Muscle of back (tissue), 13 donors: ENCODE measurements at places on chromosomes 6 and 20.
A peak's percentile ranks its signal among the peaks of the same experiment; 100 is the strongest.

GRCh38 chr6:10850728-10851127 lies 12.4 kb upstream of the MAK start:
- no peak for DNase-seq

GRCh38 chr6:88105741-88106340 lies 58.2 kb downstream of the SPACA1 start:
- DNase-seq, result no peak

- DNase-seq, result no peak
Measured at GRCh38 chr20:59625214-59625922, 21.0 kb downstream of the PHACTR3 start.

DNA sequence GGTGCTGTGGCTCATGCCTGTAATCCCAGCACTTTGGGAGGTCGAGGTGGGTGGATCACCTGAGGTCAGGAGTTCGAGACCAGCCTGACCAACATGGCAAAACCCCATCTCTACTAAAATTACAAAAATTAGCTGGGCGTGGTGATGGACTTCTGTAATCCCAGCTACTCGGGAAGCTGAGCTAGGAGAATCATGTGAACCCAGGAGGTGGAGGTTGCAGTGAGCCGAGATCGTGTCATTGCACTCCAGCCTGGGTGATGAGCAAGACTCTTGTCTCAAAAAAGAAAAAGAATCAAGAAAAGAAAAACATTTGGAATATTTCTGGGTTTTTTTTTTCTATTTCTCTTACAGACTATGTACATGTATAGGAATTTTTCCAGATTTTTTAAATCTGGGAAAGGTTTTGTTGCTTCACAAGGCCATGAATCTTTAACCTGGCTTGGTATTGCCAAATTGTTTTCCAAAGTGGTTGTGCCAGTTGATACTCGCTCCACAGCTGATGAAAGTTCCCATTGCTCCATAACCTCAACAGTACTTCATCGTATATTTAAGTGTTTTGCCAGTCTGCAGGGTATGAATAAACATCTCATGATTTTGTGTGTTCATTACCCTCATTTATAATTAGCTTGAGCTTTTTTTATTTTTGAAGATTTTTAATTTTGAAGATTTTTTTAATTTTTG lies 33.5 kb downstream of the RNF217 start:
- DNase-seq, result no peak

GRCh38 chr6:111761783-111762312 lies 111.4 kb downstream of the FYN start:
- DNase-seq, result no peak

DNA sequence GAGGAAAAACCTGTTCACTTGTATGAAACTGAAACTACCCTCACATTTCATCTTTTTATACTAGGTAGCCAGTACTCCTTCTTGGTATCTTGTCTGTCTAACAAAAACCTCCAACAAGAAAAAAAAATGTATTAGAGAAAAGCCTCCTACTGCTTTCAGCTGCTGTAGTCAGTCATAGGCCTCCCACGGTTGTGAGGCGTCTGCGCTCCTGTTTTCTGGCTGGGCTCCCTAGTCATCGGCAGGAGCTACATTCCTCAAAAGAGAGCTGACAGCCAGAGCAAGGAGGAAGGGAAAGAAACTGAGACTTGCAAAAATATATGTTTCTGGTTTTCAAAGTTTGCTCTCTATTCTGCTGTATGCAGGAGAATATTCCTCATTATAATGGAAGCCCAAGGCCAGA lies 517.0 kb downstream of the LMBRD1 start:
- DNase-seq, result peak; percentile 59

GRCh38 chr20:40771848-40772511 lies 82.9 kb upstream of the MAFB start:
- DNase-seq, result no peak

- no peak for DNase-seq
Measured at GRCh38 chr6:147604373-147604772, 95.9 kb downstream of the SAMD5 start.

- no peak for DNase-seq
Measured at GRCh38 chr6:109102762-109103161, 7.5 kb downstream of the CEP57L1 start.

- DNase-seq, result no peak
Measured at GRCh38 chr6:138155443-138155842, 6.3 kb upstream of the ARFGEF3 start.

DNA sequence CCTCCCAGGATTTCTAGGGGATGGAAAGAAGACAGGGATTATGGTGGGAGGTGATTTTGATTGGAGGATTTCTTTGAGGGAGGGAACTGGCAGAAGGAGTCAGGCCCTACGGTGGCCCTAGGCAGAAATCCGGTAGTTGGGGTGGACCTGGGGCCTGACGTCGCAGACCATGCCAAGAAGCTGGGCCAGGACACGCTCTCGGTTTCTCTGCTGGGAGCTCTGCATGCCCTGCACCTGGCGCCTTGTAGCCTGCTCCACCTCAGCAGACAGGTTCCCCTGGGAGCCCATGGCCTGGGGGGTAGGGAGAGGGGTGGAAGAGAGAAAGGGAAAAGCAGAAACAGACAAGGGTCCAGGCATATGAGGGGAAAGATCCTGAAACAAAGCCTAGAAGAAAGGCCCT lies 1.1 kb downstream of the ATP6V1G2 start:
- no peak for DNase-seq

- peak; percentile 84 for DNase-seq
Measured at GRCh38 chr6:154632119-154632518, 101.1 kb upstream of the SCAF8 start.

DNA sequence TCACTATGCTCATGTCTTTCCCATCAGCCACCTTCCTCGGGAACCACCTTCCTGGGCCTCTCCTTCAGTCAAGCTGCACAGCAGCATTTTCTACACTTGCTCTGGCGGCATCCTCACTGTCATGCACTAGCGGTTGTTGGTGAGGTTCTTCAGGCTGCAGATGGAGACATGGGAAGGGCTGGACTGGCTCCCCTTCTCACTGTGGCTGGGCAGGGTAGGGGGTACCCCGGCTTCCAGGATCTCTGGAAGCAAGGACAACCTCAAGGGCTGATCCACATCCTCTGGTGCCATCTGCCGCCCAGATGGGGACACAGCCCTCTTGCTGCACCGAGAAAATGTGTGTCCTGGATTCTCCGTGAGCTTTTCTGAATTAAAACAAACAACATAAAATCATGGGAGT lies 180.1 kb upstream of the RNF24 start:
- DNase-seq, result peak; percentile 37

- DNase-seq, result no peak
Measured at GRCh38 chr20:40463171-40463570, 225.9 kb downstream of the MAFB start.

GRCh38 chr6:64497634-64498033 lies 862.0 kb downstream of the PHF3 start:
- no peak for DNase-seq

DNA sequence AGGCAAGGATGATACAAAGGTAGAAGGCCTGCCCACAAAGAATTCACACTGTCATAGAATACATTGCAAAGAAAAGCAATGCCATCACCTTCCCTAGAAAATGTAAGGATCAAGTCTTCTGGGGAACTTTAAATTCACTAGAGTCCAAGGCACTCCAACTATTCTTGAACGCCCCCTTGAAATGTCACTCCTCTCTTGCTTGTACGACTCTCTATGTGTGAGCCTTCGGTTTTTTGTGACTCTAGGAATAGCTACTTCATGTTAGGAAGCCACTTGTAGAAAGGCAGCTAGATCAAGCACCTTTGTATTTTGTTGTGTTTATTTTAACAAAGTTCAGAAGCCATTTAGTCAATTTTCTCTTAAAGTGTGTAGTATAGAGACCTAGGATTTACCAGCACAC lies 159.2 kb upstream of the ARID1B start:
- DNase-seq, result no peak

- DNase-seq, result no peak
Measured at GRCh38 chr20:6525447-6526303, 241.8 kb upstream of the BMP2 start.
